ENCODE measurements at places on chromosomes 13 and 19.

DNA sequence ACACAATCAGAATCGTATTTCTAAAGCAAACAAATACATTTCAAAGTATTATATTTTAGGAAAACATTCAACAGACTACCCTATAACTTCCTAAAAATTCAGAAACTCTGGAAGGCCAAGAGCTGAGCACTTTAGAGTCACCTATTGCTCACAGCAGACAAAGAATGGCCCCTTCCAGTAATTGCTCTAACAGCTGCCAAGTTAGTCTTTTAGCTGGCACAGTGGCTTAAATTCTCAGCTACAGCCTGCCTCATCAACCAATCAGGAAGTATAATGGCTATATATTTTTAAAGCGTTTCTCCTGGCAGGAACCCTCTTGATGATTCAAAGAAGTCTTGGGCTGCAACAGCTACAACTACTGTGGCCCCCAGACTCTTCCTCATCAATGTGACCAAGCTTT, 14.9 kb upstream of the SLITRK5 start:
- no peak for DNase-seq

DNA sequence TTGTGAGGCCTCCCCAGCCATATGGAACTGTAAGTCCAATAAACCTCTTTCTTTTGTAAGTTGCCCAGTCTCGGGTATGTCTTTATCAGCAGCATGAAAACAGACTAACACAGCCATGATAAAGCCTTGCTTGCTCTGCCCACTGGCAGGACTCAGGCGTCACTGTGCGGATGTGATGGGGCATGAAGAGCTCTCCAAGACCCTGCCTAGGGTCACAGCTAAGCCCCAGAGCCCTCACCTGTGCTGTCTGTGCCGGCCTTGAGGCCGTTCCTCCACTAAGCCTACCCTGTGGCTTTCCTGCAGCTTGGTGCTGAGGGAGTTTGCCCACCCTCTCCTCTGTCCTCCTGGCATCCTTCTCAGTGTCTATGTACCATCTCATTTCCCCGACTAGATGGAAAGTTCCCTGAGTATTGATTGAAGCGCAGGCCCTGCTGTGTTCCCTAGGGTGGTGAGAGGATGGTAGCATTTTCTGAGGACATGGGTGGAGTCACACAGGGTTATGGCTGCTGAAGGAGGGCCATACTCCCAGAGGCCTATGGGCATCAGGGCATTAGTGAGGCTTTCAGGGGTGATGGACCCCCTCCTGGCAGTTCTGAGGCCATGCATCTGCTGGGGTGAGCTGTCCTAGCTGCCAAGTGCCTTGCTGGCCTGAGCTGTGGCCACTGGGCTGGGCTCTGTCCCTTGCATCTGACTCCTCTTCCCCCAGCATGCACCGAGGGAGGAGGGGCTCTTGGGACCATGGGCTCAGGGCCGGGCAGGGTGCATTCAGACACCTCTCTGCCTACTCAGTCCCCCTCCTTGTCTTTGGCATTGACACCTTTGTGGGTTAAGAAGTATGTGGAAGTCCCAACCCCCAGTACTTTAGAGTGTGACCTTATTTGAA, 75.3 kb downstream of the TEX29 start:
- DNase-seq: no peak

DNA sequence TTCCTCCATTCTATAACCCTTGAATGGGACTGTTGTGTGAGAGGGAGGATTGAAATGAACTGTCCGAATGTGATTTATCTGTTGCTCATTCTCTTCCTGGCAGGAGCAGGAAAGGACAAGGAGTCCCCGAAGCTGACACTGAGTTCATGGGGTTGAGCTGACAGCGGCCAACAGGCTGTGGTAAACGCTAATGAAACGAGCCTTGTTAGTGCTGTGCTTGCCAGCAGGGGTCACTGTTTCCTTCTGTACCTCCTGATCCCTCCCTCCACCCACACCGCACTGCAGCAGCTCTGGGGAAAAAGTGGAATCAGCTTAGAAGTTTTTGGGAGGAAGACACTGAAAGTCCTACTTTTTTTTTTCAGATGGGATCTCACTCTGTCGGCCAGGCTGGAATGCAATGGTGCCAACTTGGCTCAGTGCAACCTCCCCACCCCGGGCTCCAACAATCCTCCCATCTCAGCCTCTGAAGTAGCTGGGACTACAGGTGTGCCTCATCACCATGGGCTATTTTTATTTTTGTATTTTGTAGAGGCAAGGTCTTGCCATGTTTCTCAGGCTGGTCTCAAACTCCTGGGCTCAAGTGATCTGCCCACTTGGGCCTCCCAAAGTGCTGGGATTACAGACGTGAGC, 6.7 kb upstream of the ZNF761 start:
- peak; percentile 58 for DNase-seq

DNA sequence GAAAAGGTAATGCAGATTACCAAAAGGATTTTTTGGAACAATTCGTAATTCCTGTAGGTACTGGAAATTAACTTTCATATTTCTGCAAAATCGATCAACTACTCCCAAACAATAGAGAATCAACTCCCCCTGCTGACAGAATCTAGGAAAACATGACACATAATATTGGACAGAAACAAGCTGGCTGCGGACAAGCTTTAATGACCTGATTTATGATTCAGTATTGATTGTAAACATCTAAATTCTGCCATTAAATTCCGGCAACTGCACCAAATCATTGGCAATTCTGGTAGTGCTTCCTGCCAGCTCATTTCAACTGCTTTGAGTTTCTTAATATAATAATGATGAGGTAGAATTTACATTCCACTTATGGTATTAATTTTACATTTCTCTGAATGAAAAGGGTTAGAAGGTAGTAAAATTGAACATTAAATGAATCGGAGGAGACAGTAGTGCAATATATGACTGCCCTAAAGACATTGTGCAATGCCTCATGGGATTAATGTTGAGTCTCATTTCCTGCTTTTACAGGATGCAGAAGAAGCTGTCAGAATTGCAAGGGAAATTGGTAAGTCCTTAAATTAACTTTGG, 146.5 kb downstream of the PCCA start:
- peak; percentile 20 for DNase-seq

DNA sequence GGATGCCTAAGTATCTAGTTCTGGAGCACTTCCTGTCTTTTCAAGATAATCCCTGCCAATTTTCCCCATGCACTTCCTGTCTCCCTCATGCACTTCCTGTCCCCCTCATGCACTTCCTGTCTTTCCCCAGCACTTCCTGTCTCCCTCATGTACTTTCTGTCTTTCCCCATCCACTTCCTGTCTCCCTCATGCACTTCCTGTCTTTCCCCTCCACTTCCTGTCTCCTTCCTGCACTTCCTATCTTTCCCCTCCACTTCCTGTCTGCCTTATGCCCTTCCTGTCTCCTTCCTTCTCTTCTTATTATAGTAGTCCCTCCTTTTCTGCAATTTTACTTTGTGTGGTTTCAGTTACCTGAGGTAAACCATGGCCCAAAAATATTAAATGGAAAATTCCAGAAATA, 3.0 kb upstream of the TNNT1 start:
- DNase-seq: no peak

DNA sequence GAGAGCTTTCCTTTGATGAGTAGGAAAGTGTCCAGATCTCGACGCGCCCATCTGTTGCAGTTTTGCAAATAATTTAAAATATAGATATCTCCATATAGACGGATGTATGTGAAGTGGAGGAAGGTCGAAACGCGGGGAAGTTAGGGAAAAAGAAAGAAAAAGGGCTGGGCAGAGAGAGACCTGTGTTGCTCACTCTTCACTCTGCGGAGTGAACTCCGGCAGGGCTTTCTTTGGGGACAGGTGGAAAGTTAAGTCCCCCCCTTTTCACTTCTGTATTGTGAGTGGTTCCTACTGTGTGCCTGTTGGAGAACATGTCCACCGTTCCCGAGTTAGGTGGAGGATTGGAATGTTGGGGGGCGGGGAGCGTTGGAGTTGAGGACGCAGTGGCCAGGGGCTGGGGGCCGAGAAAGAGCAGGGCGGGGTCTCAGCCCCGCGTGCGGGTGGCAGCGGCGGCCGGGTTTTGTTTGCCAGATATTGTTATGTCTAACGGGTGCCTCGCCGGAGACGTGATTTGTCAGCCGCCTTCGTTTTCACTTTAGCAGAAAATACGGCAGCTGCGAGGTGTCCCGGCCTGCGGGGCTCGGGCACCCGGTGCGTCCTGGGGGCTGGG, 145.1 kb upstream of the ZNF536 start:
- no peak for DNase-seq

- DNase-seq: no peak
Measured at GRCh38 chr13:21287331-21287907, 111.0 kb downstream of the MRPL57 start.

Measured in effector memory CD8-positive, alpha-beta T cell (primary cell).